NCI-H748 treated with DMSO at 0.1 percent for 48 hours (cell line): ENCODE measurements at places on chromosomes 3 and 15.

DNA sequence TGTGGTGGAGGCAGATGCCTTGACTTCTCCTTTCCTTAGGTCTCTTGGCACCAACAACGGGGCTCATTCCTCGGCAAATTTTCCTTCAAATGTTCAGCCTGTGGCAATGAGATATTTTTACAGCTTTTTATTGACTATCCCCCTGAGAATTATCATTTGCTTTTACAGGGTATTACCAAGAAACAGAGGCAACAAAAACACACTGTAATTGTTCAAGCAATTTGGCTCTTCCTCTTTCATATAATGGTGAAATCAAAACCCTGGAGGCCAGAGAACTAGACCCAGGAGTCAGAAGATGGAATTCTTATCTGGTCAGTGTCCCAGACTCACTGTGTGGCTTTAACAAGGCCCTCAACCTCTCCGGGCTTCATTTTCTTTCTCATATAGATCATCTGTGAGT is 40.1 kb downstream of the TRIM42 start:
- no peak for DNase-seq

- DNase-seq = no peak
Observed at GRCh38 chr3:66464512-66464894, 36.3 kb downstream of the LRIG1 start.

DNA sequence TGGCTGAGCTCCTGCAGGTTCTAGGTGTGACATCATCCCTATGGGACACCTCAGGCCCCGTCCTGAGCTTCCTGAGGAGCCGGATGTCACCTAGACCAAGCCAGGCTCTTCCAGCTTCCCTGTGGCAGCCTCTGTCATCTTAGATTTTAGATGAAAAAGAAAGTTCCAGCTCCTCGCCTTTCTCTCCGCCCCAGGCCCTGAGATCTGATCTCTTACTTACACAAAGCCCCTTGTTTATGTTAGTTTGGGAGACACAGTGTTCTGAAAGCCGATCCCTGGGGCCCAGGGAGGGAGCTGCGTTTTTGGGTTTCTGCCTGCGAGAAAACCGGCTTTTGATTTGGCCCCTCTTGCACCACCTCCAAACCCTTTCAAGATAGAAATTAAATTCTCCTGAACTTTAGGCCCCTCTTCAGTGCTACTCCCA is 40.2 kb upstream of the FAM107A start:
- DNase-seq = no peak

DNA sequence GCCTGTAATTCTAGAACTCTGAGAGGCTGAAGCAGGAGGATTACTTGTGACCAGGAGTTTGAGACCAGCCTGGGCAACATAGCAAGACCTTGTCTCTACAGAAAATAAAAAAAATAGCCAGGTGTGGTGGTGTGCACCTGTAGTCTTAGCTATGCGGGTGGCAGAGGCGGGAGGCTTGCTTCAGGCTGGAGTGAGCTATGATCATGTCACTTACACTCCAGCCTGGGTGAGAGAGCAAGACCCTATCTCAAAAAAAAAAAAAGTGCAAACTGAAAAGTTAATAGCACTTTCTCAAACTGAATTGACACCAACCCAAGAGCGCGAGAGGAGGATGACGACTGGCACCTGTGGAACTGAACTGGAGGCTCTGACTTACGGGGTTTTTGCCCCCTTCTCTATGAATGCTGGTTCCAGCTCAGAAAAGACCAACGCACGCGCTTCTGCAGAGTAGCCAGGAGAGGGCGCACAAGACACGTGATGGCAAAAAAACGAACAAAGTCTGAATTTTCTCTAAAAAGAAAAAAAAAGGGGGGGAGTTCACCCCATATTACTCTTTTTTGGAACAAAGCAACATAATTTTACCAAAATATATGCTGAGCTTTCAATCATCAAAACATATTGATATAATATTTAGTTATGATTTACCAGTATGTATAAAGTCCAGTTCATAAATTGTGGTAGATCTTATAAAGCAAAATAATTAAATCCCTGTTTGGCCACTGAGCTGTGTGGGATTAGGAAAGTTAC is 23.7 kb downstream of the CFAP92 start:
- peak; percentile 9 for DNase-seq
